ENCODE measurements at places on chromosomes 1 and 21. TPM values are rescaled to one million over a fixed set of nuclear protein-coding genes. Genes with fewer than 3 reads are reported as not detected.

RGS8 gene
- not detected for total RNA-seq

LCE3E gene
- 2.0 TPM for total RNA-seq

KCNE2 gene
- not detected for total RNA-seq

GRCh38 chr1:215895276-215895675, 328.2 kb downstream of the KCTD3 start:
- DNase-seq = no peak

DNA sequence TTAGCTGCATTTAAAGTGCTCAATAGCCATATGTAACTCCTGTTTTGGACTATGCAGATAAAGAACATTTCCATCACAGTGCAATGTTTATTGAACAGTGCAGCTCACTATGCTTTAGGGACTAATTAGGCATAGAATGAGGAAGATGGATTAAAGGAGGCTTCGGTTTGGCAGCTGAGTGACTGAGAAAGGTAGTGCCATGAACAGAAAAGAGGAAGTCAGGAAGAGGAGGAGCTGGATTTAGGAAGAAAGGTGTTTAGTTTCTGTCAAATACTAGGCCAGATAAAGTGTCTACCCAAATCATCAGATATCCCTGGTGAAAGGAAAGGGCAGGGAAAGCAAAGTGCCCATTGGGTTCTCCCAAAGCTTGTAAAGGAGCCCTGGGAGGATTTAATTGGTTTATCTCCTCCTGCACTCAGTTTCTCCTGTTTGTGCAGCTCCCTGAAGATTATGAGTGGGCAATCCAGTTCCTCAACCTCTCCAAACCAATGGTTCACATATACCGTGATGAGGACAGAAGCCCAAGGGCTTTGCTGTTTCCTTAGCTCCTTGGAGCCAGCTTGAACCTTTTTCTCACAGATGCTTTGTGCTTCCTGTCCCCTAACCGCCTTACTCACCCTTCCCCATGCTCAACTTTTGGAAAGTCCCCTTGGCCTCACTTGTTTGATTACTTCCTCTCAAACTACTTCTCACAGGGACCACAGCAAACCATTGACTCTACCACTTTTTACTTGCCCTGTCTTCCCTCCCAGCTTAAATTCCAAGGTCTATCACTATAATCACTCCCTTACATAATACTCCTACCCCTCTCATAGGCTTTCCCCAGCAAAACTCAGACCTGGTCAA, 3.5 kb upstream of the RAP1A start:
- DNase-seq = no peak

DNA sequence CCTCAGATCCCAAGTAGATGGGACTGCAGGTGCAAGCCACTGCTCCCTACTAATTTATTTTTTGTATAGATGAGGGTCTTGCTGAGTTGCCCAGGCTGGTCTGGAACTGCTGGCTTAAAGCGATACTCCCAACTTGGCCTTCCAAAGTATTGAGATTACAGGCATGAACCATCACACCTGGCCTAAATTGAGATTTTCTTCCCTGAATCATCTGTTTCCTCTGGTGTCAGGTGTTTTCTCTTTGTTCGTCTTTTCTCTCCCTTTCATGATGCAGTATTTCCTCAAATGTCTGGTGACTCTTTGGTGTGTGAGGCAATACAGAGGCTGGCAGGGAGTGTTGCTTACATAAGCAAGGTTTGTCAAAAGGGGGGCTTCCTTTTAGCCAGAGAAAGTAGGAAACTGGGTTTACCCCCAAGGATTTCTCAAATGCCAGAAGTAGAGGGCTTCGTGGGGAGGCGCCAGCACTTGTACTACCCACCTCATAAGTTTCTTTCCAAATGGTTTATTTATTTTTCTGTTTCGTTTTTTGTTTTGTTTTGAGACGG, 27.6 kb downstream of the CLDN14 start:
- DNase-seq = no peak

SV2A gene
- total RNA-seq = 3.4 TPM

DNA sequence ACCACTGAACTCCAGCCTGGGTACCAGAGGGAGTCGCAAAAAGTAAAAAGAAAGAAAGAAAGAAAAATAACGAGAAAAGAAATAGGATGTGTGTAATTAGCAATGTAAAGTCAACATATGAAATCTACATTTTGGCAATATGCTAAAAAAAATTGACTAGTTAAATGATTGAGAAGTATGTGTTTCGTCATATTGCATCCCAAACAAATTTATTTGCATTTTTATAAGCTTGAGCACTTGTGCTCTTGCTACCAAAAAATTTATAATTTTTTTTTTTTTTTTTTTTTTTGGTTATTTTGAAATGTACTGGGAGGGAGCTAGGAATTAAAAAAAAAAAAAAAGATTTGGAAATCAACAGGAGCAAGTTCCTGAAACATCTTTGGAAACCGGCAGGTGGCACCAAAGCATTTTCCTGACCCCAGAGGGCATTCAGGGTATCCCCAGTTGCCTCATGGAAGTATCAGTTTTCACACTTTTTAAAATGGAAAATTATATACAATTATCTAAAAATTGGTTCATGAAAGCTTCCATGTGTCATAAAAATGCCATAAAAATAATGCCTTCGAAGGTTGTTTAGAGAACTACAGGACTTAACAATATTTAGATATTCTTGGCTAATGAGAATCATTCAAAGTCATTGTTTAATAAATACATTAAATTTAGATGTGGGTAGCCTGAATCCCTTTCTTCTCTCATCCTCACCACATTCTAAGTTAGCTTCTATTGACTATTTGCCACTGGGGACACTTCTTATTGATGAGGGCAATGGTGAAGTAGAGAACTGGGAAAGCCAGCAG, 4.8 kb upstream of the HEATR1 start:
- no peak for DNase-seq

PTPN22 gene
- total RNA-seq = 0.17 TPM

DNA sequence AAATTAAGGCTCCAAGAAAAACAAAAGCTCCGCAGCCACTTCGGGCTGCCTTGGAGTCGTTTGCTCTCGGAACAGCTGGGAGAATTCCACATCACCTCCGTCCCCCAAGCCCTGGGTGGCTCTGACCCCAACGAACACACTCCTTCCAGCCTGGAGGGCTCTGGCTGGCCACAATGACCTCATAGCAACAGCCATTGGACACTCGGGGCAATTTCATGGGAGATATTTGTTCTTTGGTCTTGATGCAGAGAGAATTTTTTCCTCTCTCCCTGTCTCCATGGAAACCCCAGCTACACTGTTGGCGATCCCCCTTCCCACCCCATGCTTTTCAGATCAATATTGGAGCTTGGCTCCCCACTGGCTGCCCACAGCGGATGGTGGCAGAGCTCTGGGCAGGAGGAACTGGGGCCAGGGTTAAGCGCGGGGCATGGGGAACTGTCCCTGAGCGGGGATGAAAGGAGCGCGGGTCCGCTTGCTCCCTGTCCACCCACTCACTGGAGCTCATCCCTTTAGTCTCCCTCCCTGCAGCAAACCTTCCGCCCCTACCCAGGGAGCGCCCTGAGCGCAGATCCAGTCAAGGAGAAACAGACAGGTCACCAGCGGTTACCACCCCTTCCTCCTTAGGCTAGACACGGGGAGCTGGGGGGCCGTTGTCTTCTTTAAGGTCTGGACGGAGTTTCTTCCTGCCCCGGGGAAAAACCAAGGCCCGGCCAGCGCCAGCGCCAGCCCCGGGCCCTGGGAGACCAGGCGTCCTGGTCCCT, 1.2 kb downstream of the WNT4 start:
- DNase-seq = no peak

MYOG gene
- not detected for total RNA-seq

SPRR3 gene
- 0.44 TPM for total RNA-seq

DNA sequence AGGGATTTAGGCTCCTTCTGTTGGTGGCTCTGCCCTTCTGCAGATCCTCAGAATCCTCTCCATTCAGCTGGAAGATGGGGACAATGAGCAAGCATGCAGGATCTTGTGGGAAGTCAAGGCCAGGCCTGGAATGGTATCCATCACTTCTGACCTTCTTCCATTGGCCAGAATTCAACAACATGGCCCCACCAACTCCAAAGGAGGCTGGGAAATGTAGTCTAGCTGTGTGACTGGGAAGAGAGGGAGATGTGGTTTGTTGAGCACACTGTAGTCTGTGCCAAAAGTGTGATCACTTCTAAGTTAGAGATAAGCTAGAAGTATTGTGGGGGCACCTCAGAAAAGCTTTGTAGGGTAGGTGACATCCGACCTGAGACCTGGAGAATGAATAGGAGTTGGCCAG, 60.4 kb upstream of the WNT4 start:
- DNase-seq = no peak

DNA sequence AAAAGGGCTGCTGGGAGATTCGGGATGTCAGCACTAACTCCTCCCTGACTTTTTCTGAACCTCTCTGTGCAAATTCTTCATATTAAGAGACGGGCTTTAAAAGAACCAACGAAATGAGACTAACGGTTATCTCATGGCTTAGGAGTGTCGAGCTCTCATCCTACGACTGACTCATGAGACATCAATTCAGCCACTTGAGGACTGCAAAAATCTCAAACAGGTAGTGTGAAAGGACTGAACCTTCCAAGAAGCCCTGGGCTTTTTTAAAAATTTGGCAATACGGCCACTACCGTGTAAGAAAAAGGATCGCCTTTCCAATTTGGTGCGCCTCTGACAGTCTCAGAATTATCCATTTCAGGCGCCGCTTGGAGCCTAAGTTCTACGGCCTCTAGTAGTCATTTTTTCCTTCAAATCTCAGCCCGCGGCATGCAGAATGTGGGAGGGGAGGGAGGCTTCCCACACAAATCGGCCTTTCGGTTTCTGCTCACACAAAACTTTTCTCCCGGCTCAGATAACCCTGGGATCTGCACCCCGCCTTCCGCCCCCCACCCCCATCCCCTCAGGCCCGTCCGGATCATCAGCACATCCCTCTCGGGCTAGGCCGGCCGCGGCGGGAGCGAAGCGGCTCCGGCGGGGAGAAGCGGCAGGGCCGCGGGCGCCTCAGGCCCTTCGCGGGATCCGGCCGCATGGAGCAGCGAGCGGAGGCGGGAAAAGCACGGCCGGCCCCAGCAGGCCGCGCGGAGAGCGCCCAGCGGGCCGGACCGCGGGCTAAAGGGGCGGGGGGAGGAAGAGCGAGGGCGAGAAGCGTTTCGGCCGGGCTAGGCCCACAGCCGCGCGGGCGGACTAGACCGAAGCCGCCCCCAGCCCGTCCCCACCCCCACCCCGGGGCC, 618 bp downstream of the HNRNPR start:
- peak; percentile 63 for DNase-seq

- DNase-seq = no peak
Observed at GRCh38 chr1:51578383-51579109, 38.3 kb upstream of the OSBPL9 start.

FNDC5 gene
- total RNA-seq = not detected

DNA sequence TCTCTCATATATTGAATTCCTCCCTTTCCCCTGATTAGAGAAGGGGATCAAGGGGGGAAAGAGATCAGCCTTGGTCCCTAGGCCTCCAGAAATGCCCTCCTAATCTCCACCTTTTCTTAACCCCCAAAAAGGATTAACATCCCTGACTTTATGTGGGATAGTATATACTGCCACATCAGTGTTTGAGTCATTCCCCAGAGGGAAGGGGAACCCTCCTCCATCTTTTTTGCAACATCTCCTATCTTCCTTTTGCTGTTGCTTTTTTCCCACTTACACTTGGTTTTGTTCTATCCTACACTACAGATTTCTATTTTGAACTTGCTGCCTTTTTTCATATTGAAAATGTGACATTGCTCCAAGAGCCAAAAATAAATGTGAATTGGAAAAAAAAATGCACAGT, 65.4 kb upstream of the PODN start:
- DNase-seq = no peak

GRCh38 chr1:156405670-156406069, 36.7 kb downstream of the RHBG start:
- DNase-seq = no peak

GRCh38 chr21:35138665-35139381, 89.7 kb upstream of the RUNX1 start:
- peak; percentile 100 for DNase-seq

AKT3 gene
- total RNA-seq = 5.7 TPM

TRNP1 gene
- total RNA-seq = 72.3 TPM

LCE3D gene
- total RNA-seq = 8.8 TPM

DNA sequence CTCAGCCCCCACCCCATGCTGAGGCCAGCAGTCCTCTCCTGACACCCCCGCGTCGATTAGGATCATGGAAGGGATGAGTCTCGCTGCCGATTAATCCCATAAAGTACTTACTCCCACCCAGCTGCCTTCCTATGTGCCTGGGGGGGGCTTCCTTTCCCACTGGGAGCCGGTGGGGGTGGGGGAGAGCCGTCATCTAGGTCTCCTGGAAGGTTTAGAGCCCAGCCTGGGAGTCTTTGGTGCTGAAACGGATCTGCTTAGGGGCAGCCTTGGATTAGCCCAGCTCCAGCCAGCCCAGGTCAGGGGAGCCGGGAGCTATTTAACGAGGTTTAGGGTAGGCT, 9.8 kb downstream of the SAMD11 start:
- no peak for DNase-seq

DNA sequence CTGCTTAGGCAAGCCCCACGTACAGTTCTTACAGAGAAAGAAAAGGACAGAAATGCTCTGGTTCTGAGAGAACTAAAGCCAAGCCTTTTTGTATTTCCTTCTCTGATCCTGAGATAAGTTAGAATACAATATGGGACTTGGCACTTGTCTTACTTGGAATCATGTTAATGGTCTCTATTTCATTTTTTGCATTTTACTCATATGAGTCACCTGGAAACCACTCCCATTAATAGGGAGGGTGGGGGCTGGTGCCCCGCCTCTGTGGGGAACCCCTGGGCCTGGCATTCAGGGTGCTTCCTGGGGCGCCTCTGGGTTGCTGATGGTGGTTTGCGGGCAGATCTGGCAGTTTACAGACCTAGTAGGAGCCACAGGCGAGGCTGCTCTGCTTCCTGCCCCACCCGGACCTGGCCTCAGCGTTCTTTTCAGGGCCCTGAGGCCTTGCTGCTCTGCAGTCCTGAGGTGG, 26.7 kb downstream of the TSPAN2 start:
- peak; percentile 82 for DNase-seq

C1orf141 gene
- total RNA-seq = not detected

DNA sequence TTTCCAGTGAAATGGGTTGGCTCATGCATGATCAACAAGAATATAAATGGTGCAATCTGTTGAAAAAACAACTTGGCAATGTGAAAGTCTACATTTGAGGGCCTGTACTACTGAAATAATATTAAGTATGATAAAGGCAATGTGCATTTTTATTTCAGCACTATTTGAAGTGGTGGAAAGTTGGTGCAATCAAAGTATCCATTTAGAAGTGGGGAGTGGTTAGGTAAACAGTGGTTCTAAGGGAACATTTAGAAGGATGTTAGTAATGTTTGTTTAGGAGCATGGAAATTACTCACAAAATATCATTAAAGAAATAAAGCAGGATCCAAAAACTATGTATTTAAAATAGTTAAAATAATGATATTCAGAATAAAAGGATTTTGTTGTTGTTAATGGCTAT, 60.2 kb downstream of the CHRM3 start:
- DNase-seq = no peak
